NCI-H226 (cell line): ENCODE measurements at places on chromosomes 11 and 22.

DNA sequence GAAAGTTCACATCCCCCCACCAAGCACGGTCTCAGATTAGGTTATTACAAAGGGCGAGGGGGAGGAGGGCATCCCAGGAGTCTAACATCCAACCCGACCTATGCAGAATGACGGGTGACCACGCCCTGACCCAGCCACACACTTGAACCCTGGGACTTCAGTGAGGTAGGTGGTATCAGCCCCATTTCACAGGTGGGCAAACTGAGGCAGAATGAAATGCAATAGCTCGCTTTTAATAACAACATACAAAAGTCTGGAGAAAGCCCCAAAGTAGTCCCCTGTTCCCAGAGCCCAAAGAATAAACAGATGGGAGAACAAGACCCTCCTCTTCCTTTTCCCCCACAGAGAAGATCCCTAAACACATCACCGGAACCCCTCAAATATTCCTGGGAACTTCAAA is 31.9 kb downstream of the NUP50 start:
- DNase-seq: no peak

GRCh38 chr22:21632237-21632895 is at the start of gene CCDC116:
Gene CCDC116 (plus strand): TSS chr22:21632760. CDS start chr22:21633182, 422 bp downstream.
- no peak for DNase-seq

DNA sequence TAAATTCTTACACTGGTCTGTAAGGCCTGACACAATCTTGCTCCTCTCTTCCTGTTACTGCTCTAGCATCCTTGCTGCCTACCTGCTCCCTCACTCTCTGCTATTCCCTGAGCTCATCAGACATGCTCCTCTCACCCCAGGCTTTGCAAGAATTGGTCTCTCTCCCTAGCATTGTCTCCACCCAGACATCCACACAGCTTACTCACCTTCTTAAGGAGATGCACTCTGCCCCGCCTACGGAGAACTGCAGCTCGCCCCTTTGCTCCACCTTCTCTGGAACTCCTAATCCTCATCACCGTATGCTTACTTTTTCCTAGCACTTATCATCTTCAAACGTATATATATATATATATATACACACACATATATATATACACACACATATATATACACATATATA is 23.3 kb upstream of the TMPRSS5 start:
- peak; percentile 4 for DNase-seq

- DNase-seq: no peak
These were observed 2.3 kb downstream of the C1QTNF5 start for GRCh38 chr11:119338318-119338890.

GRCh38 chr11:11956006-11956405 is 52.4 kb downstream of the DKK3 start:
- no peak for DNase-seq

GRCh38 chr11:118311518-118311917 is 7.0 kb downstream of the CD3E start:
- no peak for DNase-seq

DNA sequence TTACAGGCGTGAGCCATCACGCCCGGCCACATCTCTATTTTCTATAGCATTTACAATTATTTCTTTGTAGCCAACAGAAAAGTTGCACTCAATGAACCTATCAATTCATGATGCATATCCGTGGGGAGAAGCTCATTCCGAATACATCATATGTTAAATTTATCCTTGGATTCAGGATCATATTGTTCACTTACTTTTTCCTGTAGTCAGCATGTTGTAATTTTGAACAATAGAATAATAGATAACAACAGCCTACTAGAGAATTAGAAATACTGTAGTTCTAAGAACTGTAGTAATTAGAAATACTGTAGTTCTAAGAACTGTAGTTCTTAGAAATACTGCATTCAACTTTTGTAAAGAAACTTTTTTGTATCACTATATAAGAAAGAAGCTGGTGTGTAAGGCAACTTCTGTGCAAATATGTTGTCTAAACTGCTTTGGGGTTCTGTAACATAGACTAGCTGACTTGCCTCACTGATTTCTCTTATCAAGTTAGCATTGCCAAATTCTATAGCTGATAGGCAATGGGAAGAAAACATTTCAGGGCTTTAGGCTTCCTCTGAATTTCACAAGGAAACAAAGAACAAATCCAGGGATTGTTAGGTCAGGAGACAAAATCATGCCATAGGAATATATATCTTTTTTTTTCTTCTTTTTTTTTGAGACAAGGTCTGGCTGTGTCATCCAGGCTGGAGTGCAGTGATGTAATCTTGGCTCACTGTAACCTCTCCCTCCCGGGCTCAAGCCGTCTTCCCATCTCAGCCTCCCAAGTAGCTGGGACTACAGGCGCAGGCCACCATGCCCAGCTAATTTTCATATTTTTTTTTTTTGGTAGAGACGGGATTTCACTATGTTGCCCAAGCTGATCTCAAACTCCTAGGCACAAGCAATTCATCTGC is 91.9 kb downstream of the CSTPP1 start:
- no peak for DNase-seq
